Left ventricle myocardium superior (tissue), 1 donor: ENCODE measurements at places on chromosomes 5 and 9.
A peak's percentile ranks its signal among the peaks of the same experiment; 100 is the strongest.

DNA sequence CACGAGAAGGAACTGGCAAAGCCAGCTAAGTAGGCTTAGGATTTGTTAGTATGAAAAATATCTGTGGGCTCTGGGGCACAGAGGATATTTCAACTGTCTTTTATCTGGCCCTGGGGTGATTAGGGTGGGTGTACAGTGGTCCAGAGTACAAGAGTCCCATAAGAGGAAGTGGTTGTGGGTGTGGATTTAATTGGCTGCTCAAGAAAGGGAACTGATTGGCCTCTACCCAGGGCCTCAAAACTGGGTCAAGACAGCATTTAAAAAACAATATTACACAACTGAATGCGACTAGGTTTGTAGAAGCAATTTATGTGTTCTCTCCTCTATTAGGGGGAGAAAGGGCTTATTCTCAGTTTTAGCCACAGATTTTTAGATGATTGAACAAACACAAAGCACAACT is 1353.4 kb upstream of the WWC1 start:
- DNase-seq = no peak

DNA sequence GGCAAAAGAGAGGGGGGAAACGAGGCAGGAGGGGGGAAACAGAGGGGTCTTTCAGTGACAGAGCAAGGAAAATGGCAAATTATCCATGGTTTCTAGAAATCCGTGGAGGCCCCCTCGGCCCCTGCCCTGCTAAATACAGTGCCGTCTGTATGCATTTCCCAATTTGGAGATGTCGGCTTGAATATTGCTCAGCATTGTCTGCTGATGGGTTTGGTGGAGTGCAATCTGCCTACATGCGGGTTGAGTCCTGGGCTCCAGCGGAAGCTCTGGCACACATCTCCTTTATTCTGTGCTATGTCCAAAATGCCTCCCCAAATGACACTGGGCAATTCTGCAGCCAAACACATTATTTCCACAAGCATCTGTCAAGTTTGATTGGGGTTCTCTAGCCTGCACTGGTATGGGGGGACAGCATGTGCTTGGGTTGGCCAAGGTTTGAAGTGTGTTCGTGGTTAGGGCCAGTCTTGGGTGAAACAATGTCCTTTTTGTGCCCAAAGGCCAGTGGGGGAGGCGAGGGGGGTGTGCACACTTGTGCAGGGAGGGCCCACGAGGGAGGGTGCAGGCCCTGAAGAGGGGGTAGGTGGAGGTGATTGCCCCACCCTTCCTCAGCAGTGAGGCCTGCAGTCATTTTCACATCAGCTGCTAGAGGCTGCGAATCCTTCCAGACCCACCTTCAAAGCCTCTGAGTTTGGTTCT is 6.2 kb upstream of the NEUROG1 start:
- no peak for DNase-seq

GRCh38 chr5:174793684-174794328 is 69.4 kb downstream of the MSX2 start:
- peak; percentile 76 for DNase-seq

- no peak for DNase-seq
These were observed 355.3 kb downstream of the KIAA0825 start for GRCh38 chr5:94263068-94263467.

- DNase-seq = no peak
These were observed 463.2 kb upstream of the ADAMTS16 start for GRCh38 chr5:4676934-4677333.

DNA sequence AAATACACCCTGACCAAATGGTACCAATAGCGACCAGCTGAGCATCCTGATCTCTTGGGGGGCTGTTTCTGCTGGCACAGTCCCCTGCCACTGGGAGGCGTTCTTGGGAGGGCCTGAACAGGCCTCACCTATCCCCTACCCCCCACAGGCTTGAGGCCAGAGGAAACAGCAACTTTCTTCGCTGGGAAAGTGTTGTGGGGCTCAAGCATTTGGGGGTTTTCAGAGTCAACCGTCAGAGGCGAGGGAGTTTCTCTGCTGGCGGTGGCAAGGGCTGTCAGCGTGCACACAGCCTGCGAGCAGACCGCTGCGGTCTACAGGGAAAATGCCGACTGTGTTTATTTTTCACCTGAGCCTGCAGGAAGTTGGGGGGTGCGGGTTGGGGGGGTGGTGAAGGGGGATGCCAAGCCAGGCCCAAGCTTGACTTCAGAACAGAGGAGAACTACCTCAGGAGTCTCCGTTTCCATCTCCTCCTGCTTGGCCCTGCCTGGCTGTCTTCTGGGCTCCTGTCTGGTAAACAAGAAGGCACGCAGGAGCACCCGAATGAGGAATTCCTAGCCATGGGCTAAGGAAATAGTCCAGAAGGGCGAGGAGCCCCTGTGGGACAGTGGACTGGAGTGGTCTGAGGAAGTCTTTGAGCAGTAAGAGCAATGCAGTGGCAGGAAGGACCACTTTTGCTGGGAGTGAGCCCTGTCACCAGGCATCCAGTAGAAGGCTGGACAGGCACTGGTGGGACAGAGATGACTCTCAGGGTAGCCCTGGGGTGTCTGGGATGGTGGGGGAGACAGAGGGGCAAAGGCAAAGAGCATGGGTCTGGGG is 18.1 kb downstream of the TCF7 start:
- DNase-seq = no peak

DNA sequence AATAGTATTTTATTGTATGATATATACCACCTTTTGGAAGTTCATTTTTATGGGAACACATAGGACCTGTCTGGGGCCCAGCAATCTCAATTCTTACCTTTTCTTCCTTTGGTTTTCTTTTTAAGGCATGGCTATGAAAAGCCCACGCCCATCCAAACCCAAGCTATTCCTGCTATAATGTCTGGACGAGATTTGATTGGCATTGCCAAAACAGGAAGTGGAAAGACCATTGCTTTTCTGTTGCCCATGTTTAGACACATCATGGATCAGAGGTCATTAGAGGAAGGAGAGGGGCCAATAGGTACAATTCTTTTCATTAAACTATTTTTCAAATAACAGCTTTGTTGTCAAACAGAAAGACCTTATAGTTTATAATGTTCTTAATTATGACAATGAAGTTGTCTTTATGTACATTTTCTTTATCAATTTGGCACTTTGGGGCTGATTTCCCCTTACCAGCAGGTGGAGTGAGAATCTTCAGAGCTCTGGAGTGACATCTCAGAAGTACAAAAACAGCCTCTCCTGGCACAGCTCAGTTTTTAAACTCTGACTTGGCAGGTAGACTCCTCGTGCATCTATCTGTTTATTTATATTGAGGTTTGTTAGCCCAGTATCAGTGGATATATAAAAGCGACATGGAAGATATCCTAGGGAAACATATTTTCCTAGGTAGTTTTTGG is 25.8 kb downstream of the DDX46 start:
- no peak for DNase-seq

- DNase-seq = no peak
These were observed 96.5 kb upstream of the RPS23 start for GRCh38 chr5:82374637-82375036.
